ENCODE measurements at places on chromosomes 1 and 21. TPM values are rescaled to one million over a fixed set of nuclear protein-coding genes. Genes with fewer than 3 reads are reported as not detected.
A peak's percentile ranks its signal among the peaks of the same experiment; 100 is the strongest.

DNA sequence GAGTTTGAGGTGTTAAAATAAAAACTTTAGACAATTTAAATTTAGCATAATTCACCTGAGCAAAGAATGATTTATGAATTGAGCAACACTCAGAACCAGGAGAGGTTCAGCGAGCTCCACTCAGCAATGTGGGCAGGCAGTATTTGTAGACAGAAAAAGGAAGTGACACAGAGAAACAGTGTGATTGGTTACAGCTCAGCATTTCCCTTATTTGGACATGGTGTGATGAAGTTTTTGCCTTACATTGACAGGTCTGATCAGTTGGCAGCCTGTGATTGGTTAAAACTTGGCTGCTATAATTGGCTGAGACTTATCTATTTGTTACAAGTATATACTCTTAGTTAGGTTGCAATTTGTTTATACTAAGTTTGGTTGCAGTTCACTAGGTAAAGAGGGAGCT is 621.2 kb upstream of the PRMT6 start:
- H3K36me3 ChIP-seq = no peaks in the 10 kb centered on the region
- H3K4me3 ChIP-seq = no peak overlapping the region
- no peak overlapping the region for H3K27ac ChIP-seq
- DNase-seq = no peak
- peaks cover 3% of the 10 kb centered on the region for H3K4me1 ChIP-seq

- DNase-seq = no peak
- H3K27ac ChIP-seq = no peak overlapping the region
- H3K36me3 ChIP-seq = no peaks in the 10 kb centered on the region
Observed at GRCh38 chr1:218557731-218558130, 212.6 kb downstream of the TGFB2 start.

DNA sequence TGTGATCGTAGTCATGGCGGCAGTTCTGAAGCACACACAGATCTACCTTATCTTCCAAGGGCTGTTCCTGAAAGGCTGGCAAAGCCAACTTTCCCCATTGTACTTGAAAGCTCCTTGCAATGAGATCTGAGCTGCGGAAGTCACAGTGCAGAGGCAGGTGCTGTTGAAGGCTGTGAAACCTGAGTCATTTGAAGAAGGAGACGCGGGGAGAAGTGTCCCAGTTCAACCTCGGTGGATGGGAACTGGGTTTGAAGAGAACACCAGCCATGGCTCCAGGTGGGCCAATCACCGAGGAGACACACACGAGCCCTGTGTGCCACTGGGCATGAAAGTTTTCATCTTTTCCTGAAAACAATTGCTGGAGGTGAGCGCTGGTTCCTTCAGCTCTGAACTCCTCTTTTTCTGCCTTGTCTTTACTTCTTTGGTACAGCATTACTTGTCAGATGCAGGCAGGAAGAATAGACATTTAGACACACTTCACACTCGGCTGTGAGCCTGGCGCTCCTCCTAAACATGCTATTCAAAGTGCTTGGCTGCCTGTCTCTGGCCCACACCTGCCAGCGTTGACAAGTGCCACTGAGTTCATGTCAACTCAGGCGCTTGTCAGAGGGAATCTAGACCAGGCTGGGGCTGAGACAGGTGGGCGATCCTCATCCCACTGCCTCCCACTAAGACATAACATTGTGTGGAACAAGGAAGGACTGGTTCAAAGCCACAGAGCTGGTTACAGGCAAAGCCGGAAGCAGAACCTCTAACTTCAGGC is 25.7 kb upstream of the PDE9A start:
- H3K27ac ChIP-seq = no peak overlapping the region
- no peaks in the 10 kb centered on the region for H3K36me3 ChIP-seq
- DNase-seq = no peak
- H3K4me1 ChIP-seq = peaks cover 5% of the 10 kb centered on the region
- H3K27me3 ChIP-seq = no peaks in the 10 kb centered on the region
- H3K4me3 ChIP-seq = no peak overlapping the region

- no peak for DNase-seq
- H3K4me3 ChIP-seq = no peak overlapping the region
- peaks cover 3% of the 10 kb centered on the region for H3K4me1 ChIP-seq
- H3K27me3 ChIP-seq = no peaks in the 10 kb centered on the region
Observed at GRCh38 chr1:244917073-244917670, 52.8 kb upstream of the HNRNPU start.

DENND2C gene
- total RNA-seq = 4.1 TPM

- DNase-seq = no peak
- H3K36me3 ChIP-seq = peaks cover 63% of the 10 kb centered on the region
- no peak overlapping the region for H3K27ac ChIP-seq
- no peaks in the 10 kb centered on the region for H3K27me3 ChIP-seq
- H3K4me3 ChIP-seq = no peak overlapping the region
Observed at GRCh38 chr1:1394116-1394515, 5.0 kb downstream of the CCNL2 start.

- no peak for DNase-seq
- no peak overlapping the region for H3K4me3 ChIP-seq
- H3K27ac ChIP-seq = no peak overlapping the region
- no peaks in the 10 kb centered on the region for H3K27me3 ChIP-seq
Observed at GRCh38 chr1:67814121-67814772, 19.0 kb downstream of the GNG12 start.

GRCh38 chr1:18764362-18764761 is 95.1 kb downstream of the TAS1R2 start:
- no peak overlapping the region for H3K27ac ChIP-seq
- H3K27me3 ChIP-seq = no peaks in the 10 kb centered on the region
- H3K4me1 ChIP-seq = no peaks in the 10 kb centered on the region

DNA sequence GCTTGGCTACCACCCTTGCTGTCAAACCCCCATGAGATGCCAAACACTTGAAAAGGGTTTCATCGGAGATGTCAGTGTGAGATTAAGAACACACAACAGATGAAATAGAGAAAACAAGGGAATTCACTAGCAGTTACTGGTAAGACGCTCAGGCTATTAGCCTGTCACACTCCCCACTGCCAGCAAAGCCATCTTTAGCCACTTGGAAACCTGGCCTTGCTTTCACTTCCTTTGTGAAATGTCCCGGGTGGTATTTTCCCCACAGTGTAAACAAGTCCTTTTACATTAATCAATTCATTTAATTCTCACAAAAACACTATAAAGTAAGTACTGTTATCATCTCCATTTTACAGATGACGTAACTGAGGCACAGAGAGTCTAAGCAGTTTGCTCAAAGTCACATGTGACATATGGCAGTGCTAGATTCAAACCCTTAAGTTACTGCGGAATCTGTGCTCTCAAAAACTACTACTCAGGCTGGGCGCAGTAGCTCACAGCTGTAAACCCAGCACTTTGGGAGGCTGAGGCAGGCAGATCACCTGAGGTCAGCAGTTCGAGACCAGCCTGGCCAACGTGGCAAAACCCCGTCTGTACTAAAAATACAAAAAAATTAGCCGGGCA is 32.7 kb upstream of the KHDRBS1 start:
- H3K4me1 ChIP-seq = no peaks in the 10 kb centered on the region
- H3K4me3 ChIP-seq = no peak overlapping the region
- no peaks in the 10 kb centered on the region for H3K27me3 ChIP-seq
- no peaks in the 10 kb centered on the region for H3K36me3 ChIP-seq
- no peak overlapping the region for H3K27ac ChIP-seq

FAM72A gene
- 19.7 TPM for total RNA-seq

GRCh38 chr1:34412598-34413370 is 236.1 kb downstream of the C1orf94 start:
- no peaks in the 10 kb centered on the region for H3K27me3 ChIP-seq
- H3K4me3 ChIP-seq = no peak overlapping the region
- no peaks in the 10 kb centered on the region for H3K4me1 ChIP-seq
- DNase-seq = no peak

DNA sequence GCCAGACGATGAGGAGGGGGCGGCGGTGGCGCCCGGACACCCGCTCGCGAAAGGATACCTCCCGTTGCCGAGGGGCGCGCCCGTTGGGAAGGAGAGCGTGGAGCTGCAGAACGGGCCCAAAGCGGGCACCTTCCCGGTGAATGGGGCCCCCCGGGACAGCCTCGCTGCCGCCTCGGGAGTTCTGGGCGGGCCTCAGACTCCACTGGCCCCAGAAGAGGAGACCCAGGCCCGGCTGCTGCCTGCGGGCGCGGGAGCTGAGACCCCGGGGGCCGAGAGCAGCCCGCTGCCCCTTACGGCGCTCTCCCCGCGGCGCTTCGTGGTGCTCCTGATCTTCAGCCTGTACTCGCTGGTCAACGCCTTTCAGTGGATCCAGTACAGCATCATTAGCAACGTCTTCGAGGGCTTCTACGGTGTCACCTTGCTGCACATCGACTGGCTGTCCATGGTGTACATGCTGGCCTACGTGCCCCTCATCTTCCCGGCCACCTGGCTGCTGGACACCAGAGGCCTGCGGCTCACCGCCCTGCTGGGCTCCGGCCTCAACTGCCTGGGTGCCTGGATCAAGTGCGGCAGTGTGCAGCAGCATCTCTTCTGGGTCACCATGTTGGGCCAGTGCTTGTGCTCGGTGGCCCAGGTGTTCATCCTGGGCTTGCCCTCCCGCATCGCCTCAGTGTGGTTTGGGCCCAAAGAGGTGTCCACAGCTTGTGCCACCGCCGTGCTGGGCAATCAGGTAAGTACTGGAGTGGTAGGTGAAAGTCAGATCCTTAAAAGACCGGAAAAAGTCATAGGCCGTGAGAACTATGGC is 588 bp downstream of the FLVCR1 start:
- peaks cover 16% of the 10 kb centered on the region for H3K36me3 ChIP-seq
- H3K4me3 ChIP-seq = peak overlapping the region; percentile 96
- H3K4me1 ChIP-seq = peaks cover 5% of the 10 kb centered on the region
- peak overlapping the region; percentile 61 for H3K27ac ChIP-seq
- H3K27me3 ChIP-seq = no peaks in the 10 kb centered on the region

KRTAP21-2 gene
- not detected for total RNA-seq

TNFRSF4 gene
- not detected for total RNA-seq

ST3GAL3 gene
- 7.0 TPM for total RNA-seq

GRCh38 chr21:26570203-26570602 is 2.9 kb downstream of the CYYR1 start:
- no peaks in the 10 kb centered on the region for H3K4me1 ChIP-seq
- H3K4me3 ChIP-seq = no peak overlapping the region
- no peaks in the 10 kb centered on the region for H3K36me3 ChIP-seq
- no peaks in the 10 kb centered on the region for H3K27me3 ChIP-seq

- no peaks in the 10 kb centered on the region for H3K36me3 ChIP-seq
- no peak overlapping the region for H3K4me3 ChIP-seq
- H3K27ac ChIP-seq = no peak overlapping the region
- no peak for DNase-seq
Observed at GRCh38 chr1:159849626-159850366, 12.7 kb downstream of the VSIG8 start.

DNA sequence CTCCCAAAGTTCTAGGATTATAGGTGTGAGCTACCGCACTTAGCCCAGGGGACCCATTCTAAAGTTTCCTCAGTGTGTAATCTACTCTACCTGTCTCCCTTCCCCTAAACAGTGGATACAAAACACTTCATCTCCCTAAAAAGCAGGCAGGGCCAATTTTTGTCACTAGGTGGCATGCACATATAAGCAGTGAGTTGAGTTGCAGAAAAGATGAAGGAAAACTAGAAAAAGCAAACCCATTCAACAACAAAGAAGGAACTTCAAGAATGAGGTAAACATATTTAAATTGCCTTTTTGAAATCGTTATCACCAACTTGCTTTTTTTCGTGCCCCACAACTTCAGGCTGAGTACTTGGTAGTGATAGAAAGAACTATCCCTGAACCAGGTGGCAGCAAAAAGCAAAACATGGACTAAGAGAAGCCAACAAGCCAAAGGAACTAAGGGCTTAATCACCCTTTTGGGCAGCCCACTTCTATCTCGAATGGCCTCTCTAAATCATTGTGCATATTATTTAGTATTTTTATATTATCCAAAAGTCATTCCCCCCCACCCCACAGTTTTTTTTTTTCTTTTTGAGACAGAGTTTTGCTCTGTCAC is 19.7 kb upstream of the ALDH9A1 start:
- H3K4me1 ChIP-seq = peaks cover 2% of the 10 kb centered on the region
- H3K27me3 ChIP-seq = no peaks in the 10 kb centered on the region
- DNase-seq = no peak
- no peaks in the 10 kb centered on the region for H3K36me3 ChIP-seq

GRCh38 chr1:84246213-84246612 is 55.3 kb upstream of the SAMD13 start:
- H3K36me3 ChIP-seq = no peaks in the 10 kb centered on the region
- no peaks in the 10 kb centered on the region for H3K27me3 ChIP-seq
- H3K27ac ChIP-seq = no peak overlapping the region
- DNase-seq = no peak

LCE1E gene
- not detected for total RNA-seq

BARHL2 gene
- 0.15 TPM for total RNA-seq

- no peak for DNase-seq
- H3K27ac ChIP-seq = no peak overlapping the region
- H3K27me3 ChIP-seq = no peaks in the 10 kb centered on the region
- no peak overlapping the region for H3K4me3 ChIP-seq
Observed at GRCh38 chr1:8120693-8121260, 94.7 kb upstream of the ERRFI1 start.

DNA sequence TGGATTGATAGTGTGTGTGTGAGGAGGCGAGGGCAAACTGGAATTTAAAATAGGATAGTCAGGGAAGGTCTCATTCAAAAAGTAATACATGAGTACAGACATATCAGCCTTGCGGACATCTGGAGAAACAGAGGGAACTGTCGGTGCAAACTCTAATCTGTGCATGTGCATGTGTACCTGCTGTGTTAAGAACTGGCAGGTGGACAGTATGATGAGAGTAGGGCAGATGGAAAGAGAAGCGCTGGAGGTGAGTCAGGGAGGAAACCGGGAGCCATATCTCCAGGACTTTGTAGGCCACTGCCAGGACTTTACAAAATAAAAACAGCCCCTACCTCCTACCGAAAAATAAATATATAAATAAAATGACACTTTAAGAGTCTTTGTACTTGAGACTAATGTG is 31.3 kb upstream of the MYBPHL start:
- peaks cover 54% of the 10 kb centered on the region for H3K36me3 ChIP-seq
- no peaks in the 10 kb centered on the region for H3K4me1 ChIP-seq
- no peak overlapping the region for H3K27ac ChIP-seq

DNA sequence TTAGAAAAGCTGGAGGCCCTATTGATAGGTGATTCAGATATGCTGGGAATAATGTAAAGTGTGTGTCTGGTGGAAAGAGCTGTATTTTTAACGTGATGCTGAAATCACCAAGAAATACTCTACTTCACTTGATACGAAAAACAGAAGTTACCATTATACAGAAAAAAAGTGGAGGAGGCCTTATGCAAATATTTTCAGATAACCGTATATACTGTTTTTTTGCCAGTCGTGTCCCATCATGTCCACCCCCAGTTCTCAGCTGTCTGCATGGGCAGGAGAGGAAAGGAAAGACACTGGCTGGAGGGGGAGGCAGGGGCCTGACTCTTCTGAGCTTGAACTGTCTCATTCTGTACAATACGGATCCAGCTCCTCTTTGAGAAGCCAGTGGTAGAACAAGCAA is 51.1 kb downstream of the KCNJ6 start:
- no peaks in the 10 kb centered on the region for H3K36me3 ChIP-seq
- no peak overlapping the region for H3K27ac ChIP-seq
- no peaks in the 10 kb centered on the region for H3K4me1 ChIP-seq
- no peaks in the 10 kb centered on the region for H3K27me3 ChIP-seq
